Stimulated activated CD8-positive, alpha-beta memory T cell treated with anti-CD3 and anti-CD28 coated beads, Interleukin-7, amount 100 ng/mL, for 1 hour (primary cell): ENCODE measurements at places on chromosomes 12 and 14.

- DNase-seq = no peak
Observed at GRCh38 chr12:64595863-64596793, 14.2 kb upstream of the RASSF3 start.

DNA sequence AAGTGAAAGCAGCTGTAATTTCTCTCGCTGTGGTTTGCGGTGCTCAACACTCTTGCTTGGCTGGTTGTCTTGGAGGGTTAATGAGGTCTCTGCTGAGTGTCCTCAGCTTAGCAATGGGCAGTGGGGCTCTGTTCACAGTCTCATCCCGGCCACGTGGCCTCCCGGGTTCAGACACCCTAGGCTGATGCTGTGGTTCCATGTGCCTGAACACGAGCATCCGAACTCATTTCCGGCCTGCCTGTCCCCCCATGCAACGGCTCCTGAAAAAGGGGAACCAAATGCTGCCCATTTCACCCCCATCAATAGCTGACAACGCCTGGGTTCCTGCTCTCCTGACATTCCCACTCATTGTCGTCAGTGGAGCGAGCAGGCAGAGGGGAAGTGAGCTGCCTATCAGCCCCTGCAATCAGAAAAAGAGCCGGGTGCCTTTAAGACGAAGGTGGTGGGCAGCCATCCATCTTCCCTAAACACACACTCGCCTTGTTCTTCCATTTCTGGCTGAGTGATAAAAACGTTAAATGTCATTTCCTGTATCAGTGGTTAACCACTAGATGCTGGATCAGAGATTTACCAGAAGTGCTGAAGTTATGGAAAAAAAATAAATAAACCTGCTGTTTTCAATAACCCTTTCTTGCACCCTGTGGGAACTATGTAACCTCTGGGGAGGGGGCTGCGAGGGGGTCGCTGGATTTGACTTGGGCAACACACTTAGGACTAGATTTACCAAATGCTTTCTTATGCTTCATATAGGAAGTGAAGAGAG, 60.3 kb upstream of the BCL2L14 start:
- peak; percentile 27 for DNase-seq

DNA sequence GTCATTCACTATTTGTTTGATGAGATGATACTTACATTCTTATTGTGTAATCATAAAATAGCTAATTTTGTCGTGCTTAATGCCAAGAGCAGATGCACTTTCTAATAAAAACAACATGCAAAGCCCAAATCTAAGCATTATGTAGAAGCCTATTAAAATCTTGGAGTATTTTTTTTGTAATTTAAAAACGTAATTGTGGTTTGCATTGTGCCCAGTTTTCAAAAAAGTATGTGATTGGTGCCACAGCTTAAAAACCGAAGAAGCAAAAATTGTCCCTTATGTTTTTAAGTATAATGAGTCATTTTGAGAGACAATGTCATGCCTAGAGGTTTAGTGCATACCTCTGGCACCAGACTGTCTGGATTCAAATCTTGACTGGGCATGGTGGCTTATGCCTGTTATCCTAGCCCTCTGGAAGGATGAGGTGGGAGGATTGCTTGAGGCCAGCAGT, 464.8 kb upstream of the RGS6 start:
- DNase-seq = no peak

- no peak for DNase-seq
Observed at GRCh38 chr14:103928011-103928890, at the start of gene TDRD9. TSS of gene TDRD9 (plus strand) at chr14:103928456. CDS start at chr14:103928510, 54 bp downstream.

DNA sequence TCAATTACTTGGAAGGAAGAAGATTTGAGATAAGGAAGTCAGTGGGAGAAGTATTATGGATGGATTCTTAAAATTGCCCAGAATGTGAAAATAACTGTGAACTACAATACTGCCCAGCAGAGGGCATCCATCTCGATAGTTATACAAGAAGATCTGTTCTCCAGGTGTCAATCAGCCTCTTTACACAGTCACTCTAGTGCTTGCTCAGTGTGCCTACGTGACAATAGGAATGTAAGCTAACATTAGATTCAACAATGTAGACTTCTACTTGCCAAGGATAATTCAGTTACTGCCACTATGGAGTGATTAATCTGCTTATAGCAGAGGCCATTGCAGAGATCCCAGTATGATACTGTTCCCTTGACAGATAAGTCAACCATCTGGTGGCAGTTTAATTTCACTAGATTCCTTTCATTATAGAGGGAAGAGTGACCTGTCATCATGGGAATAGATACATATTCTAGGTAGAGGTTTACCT, 10.6 kb upstream of the MAP4K5 start:
- no peak for DNase-seq

GRCh38 chr12:113407931-113408600, 4.4 kb upstream of the SDS start:
- no peak for DNase-seq

DNA sequence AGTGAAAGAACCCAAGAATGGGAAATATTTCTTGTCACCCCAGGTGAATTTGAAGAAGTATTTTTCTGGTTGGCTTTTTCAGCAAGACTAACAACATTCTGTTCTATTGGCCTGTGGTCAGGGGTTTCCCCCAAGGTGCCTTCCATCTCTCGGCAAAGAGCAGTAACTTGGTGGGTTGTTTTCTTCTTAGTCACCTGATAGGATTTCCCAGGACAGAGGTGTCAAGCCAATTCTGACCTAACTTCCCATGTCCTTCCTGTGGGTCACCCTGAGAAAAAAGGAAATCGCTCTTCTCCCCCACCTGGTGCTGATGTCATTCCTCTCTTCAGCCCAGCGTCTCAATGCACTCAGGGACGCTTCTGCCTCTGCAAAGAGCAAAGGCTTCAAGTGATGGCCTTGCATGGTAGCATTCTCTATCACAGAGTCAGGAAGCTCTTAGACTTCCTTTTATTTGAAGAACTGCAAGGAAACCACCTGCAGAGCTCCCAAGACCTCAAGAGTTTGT, 16.1 kb upstream of the IFNG start:
- DNase-seq = peak; percentile 12

DNA sequence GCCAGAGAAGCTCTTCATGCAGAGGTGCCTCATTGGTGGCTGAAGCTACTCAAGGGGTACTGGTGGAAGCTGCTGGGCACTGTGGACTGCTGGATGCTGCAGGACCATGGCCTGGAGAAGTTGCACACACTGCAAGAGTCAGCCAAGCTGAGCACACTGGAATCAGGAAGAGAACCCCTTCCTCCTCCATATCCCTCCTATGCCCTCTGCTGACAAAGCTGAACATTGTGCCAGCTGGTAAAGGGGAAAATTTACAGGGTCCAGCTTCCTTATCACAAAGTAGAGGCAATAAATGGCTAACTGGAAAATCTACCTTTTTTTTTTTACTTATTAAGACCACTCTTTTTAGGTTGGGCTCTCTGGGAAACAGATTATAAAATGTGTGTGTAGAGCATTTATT, 6.5 kb downstream of the CCDC175 start:
- no peak for DNase-seq

DNA sequence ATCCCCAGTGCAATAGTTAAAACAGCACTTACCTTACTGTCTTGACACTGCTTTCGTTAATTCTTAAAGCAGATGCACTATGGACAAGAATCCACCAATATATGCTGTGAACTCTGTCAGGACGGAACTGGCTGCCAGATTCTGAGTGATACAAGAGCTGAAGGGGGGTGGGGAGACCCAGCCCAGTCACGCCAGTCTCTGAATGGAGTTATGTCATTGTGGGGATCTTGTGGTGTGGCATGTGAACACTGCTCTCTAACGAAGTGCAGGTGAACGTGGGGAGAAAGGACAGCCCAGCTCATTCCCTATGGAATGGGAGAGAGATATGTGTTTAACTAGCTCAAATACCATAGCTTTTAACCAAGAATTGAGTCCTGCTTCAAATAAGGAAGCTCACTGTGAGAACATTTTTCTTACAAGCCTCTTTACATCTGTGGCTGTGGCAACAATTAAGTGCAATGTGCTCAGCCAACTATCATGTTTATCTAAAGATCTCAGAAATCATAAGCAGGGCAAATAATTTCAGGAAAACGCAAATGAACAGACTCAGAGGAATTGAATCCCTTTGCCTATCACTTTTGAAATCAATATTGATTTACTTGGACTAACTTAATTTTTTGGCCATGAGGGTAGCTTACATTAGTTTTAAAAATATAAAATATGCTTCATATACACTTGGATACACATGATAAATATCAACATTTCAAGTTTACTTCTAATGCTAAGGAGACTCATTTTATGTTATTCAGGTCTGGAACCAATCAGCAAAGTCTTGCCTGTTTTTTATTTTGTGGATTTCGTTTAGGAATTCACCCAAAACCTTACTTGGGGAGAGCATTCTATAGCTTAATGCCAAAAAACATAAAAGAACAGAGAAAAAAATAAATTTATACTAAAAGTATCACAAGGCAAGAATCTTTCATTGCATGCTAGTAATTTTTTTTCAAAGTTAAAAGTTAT, at the start of gene LUM:
Gene LUM (minus strand): TSS at position 129 of the 960 bp plus-strand sequence. CDS start 2,515 bp downstream, outside the sequence.
- no peak for DNase-seq

- no peak for DNase-seq
Observed at GRCh38 chr14:73710737-73711136, 3.4 kb downstream of the PNMA1 start.

- no peak for DNase-seq
Observed at GRCh38 chr12:122948605-122949004, 17.7 kb downstream of the ABCB9 start.

DNA sequence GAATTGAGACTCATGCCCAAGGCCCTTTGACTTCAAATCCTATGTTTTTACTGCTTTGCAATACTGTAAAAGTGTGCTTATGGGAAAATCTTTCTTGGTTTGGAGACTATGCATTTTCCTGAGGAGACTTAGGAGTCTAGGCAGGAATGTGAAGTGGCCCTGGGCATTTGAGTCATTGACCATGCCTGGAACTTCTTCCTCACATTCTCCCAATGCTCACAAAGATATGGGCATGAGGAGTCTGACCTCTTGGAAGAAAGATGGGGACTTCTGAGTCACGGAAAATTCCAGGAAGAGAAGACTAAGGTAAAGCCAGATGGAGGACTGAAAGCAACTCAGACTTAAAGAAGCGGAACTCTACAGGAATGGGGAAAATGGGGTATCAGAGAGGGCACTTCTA, 38.2 kb upstream of the ZNF641 start:
- no peak for DNase-seq

DNA sequence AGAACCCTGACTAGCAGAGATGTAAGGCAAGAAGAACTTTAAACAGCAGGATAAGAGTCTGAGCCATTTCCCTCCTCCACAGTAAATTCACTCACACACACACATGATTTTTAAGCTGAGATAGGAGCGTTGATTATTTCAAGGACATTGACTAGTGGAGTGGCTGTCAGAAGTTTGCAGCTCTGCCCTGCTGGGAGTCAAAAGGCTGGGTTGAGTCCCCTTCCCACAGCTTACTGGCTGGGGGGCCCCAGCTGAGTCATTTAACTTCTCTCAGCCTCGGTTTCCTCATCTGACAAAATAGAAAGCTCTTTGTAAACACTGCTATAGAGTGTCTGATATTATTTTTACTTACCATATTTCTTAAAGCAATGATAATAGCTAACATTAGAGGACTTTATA, 28.3 kb downstream of the VCPKMT start:
- DNase-seq = no peak

DNA sequence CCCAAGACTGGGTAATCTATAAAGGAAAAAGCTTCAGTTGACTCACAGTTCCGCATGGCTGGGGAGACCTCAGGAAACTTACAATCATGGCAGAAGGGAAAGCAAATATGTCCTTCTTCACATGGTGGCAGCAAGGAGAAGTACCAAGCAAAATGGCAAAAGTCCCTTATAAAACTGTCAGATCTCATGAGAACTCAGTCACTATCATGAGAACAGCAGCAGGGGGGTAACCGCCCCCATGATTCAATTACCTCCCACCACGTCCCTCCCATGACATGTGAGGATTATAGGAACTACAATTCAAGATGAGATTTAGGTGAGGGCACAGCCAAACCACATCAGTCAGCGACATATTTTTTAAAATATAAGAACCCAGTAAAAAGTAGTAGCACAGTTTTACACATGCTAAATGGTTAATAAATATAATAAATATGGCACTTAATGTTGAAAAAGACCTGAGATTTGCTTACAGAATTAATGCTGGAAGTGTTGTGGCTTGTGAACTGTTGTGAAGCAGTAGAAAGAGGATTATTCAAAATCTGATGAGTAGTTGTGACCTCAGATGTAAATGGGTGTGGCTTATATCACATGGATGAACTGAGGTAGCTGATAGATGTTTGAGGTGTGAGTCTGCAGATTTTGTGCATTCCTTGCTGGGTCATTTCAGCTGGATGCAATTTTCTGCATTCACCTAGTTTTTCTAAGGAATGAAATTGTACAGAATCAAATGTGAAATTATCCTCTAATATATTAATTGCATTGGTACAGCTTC, 46.9 kb upstream of the CHPT1 start:
- no peak for DNase-seq

GRCh38 chr12:12008232-12008850, 62.4 kb upstream of the BCL2L14 start:
- DNase-seq = no peak

DNA sequence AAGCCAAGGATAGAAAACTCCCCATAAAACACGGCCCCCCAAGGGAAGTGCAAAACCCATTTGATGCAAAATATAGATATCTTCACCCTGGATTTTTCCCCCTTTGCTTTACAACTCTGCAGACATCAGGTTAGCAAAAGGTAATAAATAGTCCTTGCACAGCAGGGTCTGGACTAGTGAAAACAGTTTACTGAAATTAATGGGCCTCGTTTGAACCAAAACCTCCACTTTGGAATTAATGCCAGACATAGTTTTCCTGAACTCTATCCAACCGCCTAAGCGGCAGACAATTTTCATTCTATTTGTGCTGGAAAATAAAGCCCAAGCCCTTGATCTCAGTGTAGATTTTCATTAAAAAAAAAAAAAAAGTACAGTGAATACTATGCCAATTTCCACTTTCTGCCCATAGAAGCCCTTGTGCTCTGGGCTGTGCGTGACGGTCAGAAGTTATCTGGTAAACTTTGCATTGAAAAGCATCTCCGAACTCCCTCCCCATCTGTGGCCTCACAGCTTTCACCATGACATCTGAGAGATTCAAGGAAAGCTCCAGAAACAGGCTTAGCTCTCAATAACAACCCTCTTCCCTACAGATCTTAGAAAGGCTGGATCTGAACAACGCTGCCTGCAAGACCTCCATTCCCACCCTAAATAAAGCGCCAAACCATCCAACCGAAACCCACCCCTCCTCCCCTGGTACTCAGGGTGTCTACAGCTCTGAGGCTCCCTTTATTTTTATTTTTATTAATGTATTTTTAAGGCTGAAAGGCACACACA, 11.0 kb upstream of the IRF2BPL start:
- DNase-seq = no peak

DNA sequence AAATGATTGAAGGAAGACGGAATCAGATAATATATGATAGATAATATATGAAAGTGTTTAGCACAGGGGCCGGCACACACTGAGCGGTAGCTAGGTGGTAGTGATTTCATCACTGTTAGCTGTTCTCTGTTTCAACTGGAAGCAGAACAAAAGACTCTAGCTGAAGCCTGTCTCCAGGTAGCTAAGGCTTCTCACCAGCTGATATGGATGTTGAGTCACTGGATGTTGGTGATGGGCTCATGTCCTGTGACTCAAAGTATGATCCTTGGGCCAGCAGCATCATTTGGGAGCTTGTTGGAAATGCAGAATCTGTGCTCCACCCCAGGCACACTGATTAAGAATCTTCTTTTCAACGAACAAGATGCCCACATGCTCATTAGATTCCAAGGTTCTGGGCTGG, 21.7 kb upstream of the KCNA5 start:
- DNase-seq = no peak
